ENCODE measurements at places on chromosomes 7 and 10.

- no peak for DNase-seq
These were observed 29.5 kb downstream of the CDC123 start for GRCh38 chr10:12225444-12225843.

GRCh38 chr7:128404886-128405470 is 4.8 kb downstream of the IMPDH1 start:
- DNase-seq, result no peak

DNA sequence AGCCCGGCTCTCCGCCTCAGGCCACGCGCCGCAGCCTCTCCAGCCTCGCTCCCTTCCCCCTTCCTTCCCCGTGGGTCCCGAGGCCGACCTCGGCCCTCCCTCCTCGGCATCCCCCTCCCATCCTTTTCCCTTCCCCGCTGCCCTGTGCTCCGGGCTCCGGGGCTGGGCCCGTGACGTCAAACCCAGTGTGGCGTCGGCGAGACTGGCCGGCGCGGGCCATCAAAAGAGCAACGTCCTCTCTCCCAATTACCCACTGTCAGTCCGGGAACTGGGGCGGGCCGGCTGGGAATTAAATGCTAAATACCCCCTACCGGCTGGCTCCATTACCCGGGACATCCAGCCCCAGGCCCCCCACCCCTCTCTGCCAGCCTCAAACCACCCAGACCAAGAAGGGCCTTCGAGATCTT is 2.6 kb upstream of the GATA3 start:
- no peak for DNase-seq

DNA sequence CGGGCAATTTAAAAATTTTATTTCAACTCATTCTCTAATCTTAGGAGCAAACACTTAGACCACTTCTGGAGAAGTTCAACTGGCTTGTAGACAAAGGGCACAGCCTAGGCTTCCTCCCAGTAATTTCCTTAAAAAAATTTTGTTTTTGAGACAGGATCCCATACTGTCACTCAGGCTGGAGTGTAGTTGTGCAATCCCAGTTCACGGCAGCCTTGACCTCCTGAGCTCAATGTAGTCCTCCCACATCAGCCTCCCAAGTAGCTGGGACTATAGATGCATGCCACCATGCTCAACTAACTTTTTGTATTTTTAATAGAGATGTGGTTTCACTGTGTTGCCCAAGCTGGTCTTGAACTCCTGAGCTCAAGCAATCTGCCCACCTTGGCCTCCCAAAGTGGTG is 38.4 kb downstream of the BAMBI start:
- DNase-seq, result no peak

- DNase-seq, result no peak
These were observed 128.7 kb downstream of the C10orf105 start for GRCh38 chr10:71590781-71591350.

DNA sequence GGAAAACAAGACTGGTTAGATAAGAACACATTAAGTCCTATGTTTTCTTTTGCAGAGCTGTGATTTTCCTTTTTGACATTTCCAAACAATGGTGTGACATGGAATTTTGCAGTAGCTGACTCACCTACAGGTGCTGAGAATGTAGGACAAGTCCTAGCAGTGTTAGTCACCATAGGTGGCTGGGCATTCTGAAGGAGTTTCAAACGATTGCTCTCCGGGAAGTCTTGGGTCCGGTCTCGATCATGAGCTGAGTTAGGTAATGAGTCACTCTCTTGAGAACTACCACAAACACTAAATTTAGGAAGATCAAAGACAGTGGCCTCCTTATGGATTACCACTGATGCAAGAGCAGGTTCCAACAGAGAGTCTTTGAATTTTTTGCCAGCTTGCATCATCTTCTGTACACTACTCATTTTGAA is 3.6 kb downstream of the FIGNL1 start:
- no peak for DNase-seq

DNA sequence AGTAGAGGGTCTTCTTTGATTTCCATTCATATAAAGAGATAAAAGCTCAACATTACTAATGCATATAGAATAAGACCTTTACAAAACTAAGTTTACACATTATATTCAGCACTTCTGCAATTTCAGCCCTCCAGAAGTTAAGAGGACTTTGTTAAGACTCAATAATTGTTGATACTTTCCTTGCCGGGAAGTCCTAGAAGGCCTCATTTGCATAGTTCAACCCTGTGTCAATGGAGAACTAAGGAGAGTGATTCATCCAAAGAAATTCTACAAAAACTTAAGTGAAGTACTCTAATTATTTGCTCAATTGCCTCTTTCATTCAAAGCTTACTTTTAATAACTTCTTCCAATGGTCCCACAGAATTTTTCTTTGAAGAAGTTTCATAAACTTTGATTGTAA is 1060.3 kb upstream of the CELF2 start:
- no peak for DNase-seq

- no peak for DNase-seq
These were observed 43.0 kb downstream of the KCNH2 start for GRCh38 chr7:150935149-150935548.

- DNase-seq, result no peak
These were observed 18.3 kb upstream of the LRGUK start for GRCh38 chr7:134108802-134109201.

DNA sequence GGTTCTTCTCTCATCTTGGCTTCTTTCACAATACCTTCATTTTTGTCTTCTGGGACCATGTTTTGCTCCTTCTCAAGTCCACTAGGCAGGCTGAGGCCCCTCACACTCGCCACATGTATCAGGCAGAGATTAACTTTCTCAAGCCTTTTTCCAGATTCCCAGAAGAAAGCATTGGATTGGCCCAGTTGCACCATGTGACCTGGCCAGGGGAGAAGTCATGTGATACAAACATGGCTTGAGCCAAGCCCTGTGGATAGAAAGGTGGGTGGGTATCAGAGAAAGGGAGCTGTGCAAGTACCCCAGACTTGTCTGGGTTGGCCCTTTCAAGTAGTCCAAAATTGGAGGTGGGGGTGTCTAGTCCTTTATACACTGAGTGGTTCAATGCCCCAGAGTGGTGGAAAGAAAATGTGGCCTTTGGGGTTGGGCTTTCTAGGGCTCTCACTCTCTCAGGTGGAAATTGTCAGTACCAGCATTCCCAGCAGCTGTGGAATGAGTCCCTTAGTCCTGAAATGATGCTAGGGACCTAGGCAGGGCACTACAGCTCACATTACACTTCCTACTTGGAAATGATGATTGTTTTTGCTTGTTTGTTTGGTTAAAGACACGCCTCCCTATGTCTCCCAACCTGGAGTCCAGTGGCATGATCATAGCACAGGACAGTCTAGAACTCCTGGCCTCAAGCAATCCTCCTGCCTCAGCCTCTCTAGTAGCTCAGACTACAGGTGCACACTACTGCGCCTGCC is 36.9 kb upstream of the C10orf67 start:
- DNase-seq, result no peak

DNA sequence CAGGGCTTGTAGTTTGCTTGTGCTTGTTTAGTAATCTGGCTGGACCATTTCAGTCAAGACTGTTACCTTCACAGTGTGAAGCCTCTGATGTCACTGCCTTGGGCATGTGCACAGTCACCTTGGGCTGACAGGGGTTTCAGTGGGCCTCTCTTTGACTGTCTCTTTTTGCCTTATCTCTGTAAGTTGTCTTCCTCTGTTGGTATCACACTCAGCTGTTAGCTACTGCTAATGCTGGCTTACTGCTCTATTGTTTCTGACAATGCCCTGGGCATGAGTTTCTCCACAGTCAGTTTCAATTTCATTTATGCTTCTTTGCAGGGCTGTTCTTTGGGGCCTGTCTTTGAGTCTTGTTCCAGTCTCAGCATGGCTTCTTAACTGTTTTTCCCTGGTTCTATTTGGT is 201.9 kb upstream of the SHH start:
- no peak for DNase-seq

GRCh38 chr10:116691635-116692034 is 50.7 kb downstream of the HSPA12A start:
- DNase-seq, result no peak

DNA sequence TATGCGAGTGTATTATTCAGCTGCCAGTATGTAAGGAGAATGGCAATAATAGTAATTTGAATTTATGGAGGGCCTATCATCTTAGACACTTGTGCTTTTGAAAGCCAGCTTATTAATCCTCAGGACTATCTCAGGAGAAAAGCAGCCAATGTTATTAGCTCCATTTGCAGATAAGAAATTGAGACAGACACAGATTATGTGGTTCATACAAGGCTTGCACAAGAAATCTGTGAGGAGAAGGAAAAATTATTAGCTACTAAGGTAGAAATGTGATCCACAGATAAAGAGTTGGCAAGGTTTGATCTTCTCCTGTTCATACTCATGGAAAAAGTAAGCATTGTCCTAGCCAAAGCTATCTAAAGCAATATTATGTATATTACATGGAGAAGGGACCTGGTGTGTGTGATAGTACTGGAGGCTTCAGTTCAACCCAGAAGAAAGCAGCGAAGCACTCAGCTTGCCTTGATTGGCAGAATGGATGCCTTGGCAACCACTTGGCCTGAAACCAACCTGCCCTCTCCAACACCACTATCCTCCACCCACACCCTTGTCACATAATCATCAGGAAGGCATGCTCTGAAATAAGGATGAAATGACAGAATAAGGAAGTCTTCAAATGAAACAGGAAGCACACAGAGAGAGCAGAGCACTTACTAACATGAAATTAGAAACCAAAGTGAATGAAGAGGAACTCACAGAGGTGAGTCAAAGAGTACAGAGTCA is 18.0 kb downstream of the MACC1 start:
- DNase-seq, result peak; percentile 27

DNA sequence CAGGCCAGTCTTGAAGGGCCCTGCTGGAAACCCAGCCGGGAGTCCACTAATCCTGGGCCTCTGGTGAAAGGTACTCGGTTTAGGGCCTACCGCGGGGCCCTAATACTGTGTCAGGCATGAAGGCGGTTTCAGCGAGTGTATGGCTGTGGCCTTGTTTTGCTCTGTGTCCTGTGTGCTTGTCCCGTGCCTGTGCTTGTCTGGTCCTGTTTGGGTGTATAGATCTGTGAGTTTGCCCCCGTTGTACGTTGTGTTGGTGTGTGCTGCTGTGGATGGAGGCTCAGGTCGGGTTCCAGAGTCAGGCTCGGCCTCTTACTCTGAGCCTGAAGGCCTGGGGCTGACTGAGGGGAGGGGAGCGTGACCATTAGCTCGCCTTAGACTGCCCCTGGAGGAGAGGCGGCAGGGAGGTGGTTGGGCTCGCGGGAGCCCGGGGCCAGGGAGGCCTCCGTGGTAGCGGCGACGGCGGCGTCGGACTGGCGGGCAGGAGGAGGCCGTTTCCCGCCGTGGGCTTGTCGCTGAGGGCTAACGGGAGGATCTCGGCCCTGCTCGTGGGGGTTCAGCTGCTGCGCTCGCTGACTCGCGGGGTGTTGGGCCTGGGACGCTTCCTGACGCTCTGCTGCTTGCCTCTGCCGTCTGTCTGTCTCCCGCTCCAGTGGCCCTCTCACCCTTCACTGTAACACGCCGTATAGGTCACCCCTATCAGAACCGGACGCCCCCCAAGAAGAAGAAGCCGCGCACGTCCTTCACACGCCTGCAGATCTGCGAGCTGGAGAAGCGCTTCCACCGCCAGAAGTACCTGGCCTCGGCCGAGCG is 2.6 kb downstream of the TLX1 start:
- no peak for DNase-seq

GRCh38 chr7:93913197-93913596 is 6.8 kb downstream of the GNGT1 start:
- DNase-seq, result no peak

GRCh38 chr10:26544932-26545331 is 106.8 kb downstream of the APBB1IP start:
- DNase-seq, result no peak

DNA sequence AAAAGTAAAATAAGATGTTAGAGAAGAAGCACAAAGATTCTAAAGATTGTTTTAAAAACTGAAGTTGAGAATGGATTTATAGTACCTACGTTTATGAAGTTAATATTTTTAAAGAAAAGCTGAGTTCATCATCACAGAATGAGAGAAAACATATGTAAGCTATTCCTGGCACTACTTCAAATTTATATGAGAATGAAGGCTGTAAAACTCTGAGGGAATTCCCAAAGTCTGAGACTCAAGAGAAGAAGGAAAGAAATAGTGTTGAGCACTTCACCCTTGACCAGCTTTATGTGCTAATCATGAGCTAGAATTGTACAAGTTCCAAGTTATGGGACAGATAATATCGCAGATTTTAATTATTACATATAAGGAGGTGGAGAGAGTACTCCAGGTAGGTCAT is 323.7 kb upstream of the GNAI1 start:
- no peak for DNase-seq

- DNase-seq, result no peak
These were observed 35.1 kb downstream of the FHIP2A start for GRCh38 chr10:114856544-114857287.

DNA sequence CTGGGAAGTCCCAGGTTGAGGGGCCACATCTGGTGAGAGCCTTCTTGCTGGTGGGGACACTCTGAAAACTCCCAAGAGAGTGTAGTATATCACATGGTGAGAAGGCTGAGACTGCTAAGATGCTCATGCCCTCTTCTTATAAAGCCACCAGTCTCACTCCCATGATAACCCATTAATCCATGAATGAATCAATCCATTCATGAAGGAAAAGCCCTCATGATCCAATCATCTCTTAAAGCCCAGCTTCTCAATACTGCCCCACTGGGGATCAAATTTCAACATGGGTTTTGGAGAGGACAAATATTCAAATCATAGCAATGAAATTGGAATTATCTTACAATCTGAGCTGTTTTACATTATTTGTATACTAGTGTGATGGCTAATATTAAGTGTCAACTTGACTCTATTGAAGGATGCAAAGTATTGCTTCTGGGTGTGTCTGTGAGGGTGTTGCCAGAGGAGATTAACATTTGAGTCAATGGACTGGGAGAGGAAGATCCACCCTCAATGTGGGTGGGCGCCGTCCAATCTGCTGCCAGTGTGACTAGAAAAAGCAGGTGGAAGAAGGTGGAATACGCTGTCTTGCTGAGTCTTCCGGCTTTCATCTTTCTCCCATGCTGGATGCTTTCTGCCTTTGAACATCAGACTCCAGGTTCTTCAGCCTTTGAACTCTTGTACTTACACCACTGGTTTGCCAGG is 14.3 kb upstream of the UBE2D1 start:
- DNase-seq, result no peak

- DNase-seq, result no peak
These were observed 17.9 kb downstream of the C10orf67 start for GRCh38 chr10:23326544-23327307.

DNA sequence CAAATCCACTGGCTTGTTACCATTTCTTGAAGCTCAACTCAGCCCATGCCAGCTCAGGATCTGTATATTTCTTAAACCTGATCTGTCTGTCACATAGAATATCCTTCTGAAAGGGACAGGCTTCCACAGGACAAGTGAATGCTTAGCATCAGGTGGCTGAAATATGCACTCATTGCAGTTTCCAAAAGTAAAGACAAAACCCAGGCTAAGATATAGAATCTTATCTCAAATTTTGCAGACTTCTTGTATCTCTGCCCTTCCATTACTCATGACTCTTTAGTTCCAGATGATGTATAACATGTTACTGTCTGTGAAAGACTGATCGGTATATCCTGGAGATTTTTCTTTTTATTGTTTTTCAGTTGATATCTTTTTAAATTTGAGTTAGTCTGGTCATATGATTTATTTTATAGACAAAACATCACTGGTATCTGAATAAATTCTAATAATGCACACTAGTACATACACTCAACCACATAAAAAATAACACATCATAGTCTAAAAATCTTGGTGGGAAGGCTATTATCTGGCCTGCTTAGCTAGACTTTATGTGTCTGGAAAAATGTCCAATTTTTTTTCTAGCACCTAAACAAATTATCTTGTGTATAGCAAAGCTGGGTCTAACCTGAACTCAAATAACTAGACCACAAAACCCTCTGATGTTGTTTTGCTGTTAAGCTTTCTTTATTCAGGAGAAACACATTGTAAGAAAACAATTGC is 182.6 kb downstream of the ADAM12 start:
- DNase-seq, result no peak

GRCh38 chr10:121460733-121461132 is 137.5 kb downstream of the FGFR2 start:
- DNase-seq, result no peak

Data from NCI-H446 treated with DMSO at 0.1 percent for 48 hours (cell line).